Activated T-helper 1 cell treated with anti-CD3 and anti-CD28 coated beads, Interleukin-2, amount 50 U/mL, for 16 hours (primary cell): ENCODE measurements at places on chromosomes 2 and 18.

GRCh38 chr2:221085341-221085900 is 486.7 kb downstream of the EPHA4 start:
- DNase-seq = no peak

- DNase-seq = no peak
Observed at GRCh38 chr2:39696838-39697237, 31.1 kb downstream of the TMEM178A start.

- DNase-seq = peak; percentile 34
Observed at GRCh38 chr2:68185541-68186164, 28.0 kb downstream of the PNO1 start.

- DNase-seq = no peak
Observed at GRCh38 chr2:46979571-46979979, 64.0 kb upstream of the MCFD2 start.

- DNase-seq = no peak
Observed at GRCh38 chr2:124347209-124347608, 322.1 kb downstream of the CNTNAP5 start.

DNA sequence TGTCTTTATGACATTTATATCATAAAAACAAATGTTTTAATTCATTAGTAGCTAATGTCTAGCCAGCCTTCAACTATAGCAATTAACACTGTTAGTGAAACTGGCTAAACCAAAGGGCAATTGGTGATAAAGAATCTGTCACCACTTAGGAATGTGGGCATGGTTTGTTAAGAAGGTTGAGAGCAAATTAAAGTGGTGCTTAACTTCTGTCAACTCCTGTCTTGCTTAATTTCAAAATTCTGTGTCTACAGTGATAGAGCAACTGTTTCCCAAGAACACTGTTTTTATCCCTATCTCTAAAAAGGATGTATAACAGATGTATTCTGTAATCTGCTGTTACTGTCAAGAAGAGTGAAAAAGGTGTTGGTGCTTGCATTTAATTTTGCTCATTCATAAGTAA is 36.5 kb downstream of the CFAP36 start:
- no peak for DNase-seq

DNA sequence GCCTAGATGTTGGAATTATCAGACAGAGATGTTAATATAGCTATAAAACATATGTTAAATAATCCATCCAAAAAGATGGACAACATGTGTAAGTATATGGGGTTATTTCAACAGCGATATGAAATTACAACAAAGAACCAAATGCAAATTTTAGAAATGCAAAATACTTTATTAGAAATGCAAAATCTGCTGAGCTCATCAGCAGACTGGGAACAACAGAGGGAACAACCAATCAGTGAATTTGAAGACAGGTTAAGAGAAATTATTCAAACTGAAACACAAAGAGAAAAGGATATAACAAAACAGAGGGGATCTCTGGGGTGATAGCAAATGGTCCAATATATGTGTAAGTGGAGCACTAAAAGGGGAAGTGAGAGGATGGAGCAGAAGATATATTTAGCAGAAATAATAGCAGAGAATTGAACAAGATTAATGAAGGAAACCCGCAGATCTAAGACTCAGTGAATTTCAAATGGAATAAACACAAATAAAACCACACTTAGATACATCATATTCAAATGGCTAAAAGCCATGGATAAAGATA is 13.5 kb upstream of the HS6ST1 start:
- no peak for DNase-seq

DNA sequence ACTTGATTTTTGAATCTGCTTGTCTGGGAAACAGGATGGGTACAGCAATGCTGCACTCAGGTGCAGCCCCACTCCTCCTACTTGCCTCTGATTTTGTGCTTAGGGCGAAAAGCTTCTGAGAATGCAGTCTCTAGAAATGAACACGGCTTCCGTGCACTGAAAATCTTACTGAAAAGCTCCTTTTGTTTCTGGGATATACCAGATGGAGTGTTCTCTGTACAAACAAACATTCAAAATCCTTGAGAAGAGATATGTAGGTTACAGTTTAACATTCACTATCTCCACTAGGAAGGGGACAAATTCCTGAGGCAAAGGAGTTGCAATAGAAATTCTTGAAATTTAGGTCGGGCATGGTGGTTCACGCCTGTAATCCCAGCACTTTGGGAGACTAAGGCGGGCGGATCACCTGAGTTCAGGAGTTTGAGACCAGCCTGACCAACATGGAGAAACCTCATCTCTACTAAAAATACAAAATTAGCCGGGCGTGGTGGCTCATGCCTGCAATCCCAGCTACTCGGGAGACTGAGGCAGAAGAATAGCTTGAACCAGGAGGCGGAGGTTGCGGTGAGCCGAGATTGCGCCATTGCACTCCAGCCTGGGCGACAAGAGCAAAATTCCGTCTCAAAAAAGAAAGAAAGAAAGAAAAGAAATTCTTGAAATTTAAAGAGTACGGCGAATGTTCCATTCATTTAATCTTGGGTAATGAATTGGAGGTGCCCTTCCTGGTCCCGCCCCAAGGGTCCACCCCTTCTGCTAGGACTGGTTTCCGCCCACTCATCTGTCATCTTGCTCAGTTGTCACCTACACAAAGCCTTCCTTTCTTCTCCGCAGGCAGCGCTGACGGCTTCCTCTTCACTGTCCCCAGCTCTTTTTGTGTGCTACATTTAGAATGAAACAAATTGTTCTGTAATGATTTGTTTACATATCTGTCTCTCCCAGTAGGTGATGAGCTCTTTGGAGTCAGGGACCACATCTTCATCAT is 92.4 kb downstream of the SOCS6 start:
- DNase-seq = no peak

- no peak for DNase-seq
Observed at GRCh38 chr18:6414723-6415417, at the start of gene L3MBTL4. L3MBTL4 (minus strand) TSS chr18:6414911; CDS start chr18:6311625, 103,286 bp downstream.

GRCh38 chr2:72394541-72395070 is 246.9 kb upstream of the CYP26B1 start:
- no peak for DNase-seq

GRCh38 chr18:37570336-37570930 is 4.8 kb upstream of the CELF4 start:
- DNase-seq = no peak

- no peak for DNase-seq
Observed at GRCh38 chr18:46332921-46333341, 228.7 kb downstream of the HAUS1 start.

- no peak for DNase-seq
Observed at GRCh38 chr2:236919209-236919608, 166.5 kb upstream of the COPS8 start.
